ENCODE measurements at places on chromosomes 1 and 21.

- DNase-seq: no peak
Measured at GRCh38 chr21:33991133-33991532, 75.5 kb upstream of the ATP5PO start.

DNA sequence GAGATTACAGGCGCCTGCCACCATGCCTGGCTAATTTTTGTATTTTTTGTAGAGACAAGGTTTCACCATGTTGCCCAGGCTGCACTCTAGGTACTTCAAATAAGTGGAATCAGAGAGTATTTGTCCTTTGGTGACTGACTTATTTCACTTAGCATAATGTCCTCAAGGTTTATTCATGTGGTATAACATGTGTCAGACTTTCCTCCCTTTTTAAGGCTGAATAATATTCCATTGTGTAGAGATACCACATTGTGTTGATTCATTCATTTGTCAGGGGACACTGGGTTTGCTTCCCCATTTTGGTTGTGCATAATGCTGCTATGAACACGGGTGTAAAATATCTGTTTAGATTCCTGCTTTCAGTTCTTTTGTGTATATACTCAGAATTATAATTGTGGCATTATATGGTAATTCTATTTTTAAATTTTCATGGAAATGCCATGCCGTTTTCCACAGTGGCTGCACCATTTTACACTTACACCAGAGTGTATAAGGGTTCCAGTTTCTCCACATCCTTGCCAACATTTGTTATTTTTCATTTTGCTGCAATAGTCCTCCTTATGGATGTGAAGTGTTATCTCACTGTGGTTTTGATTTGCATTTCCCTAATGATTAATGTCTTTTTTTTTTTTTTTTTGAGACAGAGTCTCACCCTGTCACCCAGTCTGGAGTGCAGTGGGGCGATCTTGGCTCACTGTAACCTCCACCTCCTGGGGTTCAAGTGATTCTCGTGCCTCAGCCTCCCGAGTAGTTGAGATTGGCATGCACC is 35.1 kb downstream of the IL6R start:
- no peak for DNase-seq

GRCh38 chr1:30724175-30724574 is 790 bp upstream of the MATN1 start:
- DNase-seq: no peak

DNA sequence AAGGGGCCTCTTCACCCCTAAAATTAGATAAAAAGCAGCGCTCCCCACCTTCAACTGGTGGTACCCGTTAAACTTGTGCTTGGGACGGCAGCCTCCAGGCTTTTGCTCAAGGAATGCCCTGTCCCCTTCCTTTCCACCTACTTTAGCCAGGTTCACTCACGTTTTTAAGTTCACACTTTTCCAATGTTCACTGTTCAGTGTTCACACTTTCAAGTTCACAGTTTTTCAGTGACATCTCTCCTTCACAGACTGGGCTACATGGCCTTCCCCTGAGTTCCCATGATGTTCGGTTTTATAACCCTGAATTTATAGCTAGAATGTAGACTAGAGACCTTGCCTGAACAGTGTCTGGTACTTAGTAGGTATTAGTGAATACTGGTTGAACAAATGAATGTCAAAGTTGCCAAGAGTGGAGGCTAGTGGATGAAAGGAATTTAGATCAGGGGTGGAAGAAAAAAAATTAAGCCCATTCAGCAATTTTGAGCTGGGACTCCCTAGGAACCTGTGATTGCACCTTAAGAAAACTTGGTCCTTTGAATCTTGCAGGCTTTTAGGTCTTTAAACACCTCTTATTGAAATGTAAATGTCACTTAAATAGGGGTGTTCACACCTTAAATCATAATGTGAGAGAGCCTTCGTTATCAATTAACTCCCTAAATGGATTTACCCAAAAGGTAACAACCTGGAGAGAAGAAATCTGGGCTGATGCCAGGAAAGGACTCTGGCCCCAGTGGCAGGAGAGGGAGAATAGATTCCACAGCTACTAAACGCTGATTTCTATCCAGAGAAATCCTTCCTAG is 12.3 kb downstream of the BTG2 start:
- DNase-seq: no peak

DNA sequence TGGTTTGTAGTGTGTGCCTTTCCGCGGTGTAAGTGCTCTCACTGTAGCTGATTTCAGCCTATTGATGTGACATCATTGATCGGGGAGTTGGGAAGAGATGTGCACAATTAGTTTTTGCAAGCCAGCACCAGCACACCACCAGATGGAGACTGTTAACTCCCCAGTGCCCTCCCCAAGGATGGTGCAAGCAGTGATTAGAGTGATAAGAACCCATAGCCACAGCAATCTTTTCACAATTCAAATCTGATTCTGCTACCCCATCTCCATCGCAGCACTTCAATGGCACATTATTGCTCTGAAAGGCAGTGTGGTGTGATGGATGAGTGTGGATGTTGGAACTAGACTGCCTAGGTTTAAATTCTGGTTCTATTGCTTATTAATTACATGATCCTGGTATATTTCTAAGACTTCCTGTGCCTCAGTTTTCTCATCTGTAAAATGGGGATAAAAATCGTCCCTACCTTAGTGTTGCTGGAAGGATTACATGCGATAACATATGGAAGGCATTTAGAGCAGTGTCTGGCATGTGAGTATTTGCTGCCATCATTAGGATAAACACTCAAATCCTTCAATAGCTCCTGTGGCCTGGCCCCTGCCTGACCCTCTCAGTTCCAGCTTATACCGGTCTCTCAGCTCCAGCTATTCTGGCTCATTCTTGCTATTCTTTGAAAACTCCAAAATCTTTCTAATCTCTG is 6.7 kb downstream of the CSF3R start:
- DNase-seq: no peak

- DNase-seq: no peak
Measured at GRCh38 chr1:244246334-244246733, 195.3 kb downstream of the ZBTB18 start.
